Pulmonary artery endothelial cell (primary cell): ENCODE measurements at places on chromosomes 16 and 17. TPM values are rescaled to one million over a fixed set of nuclear protein-coding genes. Genes with fewer than 3 reads are reported as not detected.

- no peak for DNase-seq
These were observed 15.8 kb upstream of the RBBP6 start for GRCh38 chr16:24523569-24523968.

Gene RAB34
- total RNA-seq, result 15.0 and 41.7 TPM in 2 replicates

DNA sequence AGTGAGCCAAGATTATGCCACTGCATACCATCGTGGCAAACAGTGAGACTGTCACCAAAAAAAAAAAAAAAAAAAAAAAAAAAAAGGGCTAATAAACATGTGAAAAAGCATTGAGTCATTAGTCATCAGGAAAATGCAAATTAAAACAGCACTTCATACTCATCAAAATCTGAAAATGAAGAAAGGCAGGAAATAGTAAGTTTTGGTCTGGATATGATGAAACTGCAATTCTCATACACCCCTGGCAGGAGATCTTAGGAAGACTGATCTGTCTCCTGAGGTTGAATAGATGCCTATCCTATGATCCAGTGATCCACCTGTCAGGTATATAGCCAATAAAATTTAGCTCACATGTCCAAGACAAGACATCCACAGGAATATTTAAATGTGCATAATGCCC lies 212.7 kb downstream of the CPPED1 start:
- no peak for DNase-seq

DNA sequence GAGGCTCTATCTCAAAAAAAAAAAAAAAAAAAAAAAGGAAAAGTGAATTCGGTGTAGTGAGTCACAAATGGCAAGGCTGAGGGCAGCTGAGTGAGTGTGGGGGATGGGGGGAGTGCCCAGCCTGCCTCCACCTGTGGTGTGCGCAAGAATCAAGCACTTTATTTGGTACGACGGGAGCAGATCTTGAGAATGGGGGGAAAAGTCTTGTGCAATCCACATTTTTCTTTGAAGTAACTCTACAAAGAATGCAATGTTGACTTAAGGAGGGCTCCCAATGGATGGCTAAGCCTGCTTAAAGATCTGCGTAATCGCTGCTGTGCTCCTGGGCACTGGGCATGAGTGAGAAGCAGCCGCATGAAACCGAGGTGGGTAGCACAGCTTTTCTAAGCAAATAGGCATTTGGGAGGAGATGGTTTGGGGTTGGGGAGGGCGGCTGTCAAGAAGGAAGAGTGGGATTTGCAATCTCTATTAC lies 28.2 kb downstream of the ATP2C2 start:
- DNase-seq, result no peak

DNA sequence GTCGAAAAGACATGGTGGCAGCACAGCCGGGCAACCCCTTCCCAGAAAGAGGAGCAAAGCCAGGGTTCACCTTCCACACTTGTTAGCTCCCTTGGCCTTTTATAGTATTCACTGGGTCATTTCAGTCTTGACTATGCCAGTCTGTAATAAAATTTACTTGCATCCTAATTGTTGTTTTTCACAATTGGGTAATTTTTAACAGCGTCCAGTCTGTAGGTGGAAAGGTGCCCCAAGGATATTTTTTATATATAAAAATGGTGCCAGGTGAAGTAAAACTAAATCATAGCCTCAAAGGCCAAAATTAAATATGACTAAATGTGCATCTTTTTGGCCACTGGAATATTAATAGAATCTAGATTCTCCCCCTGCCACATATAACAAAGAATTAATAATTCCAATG lies at the start of gene KRT26:
Gene KRT26, minus strand, starts transcription at position 101 of the 400 bp plus-strand sequence. Its CDS starts 88 bp downstream, at position 13.
- DNase-seq, result no peak

- DNase-seq, result no peak
These were observed 35.1 kb downstream of the GRB2 start for GRCh38 chr17:75370286-75370915.

- DNase-seq, result no peak
These were observed 535 bp upstream of the AURKB start for GRCh38 chr17:8210761-8211458.

- DNase-seq, result no peak
These were observed 1.1 kb downstream of the CREBBP start for GRCh38 chr16:3879258-3879886.

DNA sequence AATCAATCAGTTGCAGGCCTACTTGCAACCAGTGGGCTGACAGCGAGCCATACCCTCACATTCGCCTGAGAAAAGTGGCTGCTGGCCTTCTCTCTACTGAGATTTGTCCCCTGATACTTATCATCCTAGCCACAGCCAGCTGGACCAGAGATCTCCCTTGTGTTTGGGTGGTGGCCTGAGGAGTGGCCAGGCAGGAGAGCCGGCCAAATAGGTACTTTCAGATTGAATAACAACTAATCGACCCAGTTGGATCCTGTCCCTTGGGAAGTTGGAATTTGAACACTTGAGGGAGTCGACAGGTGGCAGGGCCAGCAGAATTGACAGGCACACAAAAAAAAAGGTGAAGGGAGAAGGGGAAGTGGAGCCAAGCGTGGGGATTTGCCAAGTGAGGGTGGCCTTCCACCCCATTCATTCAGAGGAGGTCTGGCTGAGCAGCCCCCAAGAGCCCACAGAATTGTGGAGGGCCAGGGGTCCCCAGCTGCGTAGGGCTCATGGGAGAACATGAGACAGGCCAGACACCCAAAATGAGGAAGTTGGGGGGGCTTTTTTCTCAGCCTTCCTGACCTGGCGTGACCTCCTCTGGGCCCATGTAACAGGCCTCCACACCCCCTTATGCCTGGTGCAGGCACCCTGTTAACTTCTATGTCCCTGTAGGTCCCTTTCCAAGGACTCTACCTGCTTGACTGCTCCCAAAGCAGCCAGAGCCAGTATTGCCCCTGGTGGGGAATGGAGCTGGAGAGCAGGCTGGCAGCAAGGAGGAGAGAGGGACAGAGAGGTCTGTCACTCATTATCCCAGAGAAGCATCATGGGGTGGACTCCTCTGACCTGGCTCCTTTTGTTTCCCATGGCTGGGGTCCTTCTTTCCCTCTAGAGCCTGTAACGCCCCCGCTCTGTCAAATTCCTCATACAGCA lies 2.9 kb upstream of the RANGRF start:
- no peak for DNase-seq

DNA sequence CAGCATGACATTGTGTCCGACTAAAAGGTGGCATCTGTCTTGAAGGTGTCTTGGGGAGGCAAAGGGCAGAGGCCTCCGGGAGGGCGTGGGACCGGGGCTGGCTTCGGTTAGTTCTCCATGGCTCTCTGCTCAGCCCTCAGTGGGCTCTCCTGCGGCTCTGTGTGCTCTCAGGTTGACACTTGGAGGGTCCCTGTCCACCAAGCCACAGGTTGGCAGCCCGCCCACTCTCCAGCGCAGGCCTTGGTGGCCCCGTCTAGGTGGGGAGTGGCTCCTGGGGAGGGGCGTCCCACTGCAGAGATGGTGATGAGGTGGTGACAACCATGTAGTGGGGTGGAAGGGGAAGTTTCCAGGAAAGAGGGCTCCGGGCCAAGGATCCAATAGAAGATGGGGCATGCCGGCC lies 31.6 kb downstream of the ADGRG5 start:
- DNase-seq, result no peak

DNA sequence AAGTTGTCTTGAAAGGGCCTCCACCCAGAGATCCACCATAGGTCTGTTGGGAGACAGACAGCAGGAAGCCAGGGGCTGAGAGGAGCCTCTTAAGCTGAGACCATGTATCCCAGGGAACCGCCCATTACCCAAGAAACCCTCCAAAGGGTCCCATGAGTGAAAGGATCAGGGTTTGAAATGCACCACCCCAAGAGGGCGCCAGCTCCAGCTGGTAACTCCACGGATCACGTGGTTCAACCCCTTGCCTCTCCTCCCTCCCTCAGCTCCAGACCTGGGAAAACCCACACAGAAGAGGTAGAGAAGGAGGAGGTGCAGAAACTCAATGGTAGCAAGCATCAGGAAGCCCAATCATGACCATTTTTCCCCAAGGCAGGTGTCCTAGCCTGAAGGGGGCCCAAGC lies 148.7 kb downstream of the AIPL1 start:
- no peak for DNase-seq

DNA sequence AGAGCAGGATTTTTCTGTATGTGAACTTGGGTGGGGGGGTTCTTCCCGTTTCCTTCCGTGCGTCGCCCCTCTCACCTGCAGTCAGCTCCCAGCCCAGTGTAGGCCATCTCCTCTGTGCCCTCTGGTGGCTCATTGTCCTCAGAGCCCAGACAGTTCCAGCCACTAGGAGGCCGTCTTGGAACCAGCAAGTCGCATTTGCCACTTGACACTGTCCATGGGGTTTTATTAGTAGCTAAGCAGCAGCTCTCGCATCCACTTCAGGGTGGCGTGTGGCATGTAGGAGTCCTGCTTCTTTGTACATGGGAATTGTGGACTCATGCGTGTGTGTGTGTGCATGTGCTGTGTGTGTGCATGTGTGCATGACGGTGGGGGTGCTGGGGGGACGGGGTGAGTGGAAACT lies 74.0 kb downstream of the SEC14L1 start:
- DNase-seq, result no peak

Gene C17orf67
- 1.3 and 1.4 TPM in 2 replicates for total RNA-seq
